ENCODE measurements at places on chromosomes 1 and 21.

- no peak for DNase-seq
These were observed 853.0 kb downstream of the NCAM2 start for GRCh38 chr21:21851205-21851604.

DNA sequence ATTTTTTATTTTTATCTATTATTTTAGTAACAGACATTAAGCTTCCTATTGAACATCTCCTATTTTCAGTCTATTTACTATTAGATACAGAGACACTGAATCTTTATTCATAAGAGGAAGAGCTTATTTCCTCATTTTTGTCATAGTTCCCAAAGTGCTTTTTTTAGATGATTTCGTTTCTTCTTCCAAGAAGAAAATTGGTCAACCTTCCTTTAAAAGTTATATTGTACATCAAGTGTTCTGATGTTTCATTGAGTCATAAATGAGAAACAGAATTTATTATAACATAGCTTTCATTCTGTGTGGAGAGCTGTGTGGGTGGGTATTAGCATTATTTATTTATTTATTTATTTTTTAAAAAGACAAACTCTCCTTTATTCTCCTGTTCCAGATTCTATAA, 50.6 kb upstream of the BACH1 start:
- DNase-seq: no peak

DNA sequence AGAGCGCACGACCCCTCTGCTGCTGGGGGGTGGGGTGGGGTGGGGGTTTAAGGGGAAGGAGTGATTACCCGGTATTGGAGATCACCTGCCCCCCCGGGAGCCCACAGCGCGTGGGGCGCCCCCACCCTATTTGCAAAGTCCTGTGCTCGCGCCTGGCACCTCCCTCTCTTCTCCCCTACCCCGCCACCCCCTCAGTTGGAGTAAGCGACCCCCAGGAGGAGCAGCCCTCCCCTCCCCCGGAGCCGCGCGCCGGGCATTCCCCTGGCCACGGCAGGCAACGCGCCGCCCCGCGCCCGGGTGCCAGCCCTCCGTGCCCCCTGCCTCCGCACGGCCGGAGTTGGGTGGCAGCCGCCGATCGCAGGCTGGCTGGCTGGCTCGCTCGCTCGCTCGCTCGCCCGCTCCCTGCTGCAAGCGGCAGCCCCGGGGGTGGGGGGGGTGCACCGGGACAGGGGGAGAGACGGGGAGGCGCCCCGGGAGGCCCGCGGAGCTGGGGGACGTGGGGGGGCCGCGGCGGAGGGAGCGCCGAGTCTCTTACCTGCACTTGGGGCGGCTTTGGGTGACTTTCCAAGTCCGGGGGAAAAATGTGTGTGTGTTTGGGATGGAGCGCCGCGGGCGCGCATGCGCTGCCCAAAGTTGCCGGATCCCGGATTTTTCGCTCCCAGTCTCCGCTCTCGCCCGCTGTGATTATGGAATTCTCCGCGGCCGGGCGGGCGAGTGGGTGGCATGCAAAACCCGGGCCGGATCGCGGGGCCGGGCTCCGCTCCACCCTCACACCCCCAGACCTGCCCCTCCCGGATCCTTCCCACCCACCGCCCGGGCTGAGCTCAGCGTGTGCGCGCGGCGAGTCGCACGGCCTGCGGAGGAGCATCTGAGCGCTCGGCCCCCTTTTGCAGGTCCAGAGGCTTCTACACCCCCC, at the start of gene CASZ1:
CASZ1 (minus strand) TSS at position 618 of the 916 bp plus-strand sequence. CDS start 102,757 bp downstream, outside the sequence.
- DNase-seq: peak; percentile 63

GRCh38 chr1:92759361-92759760, 25.5 kb downstream of the EVI5 start:
- no peak for DNase-seq

GRCh38 chr1:217322834-217323233, 308.1 kb downstream of the GPATCH2 start:
- DNase-seq: no peak

- DNase-seq: no peak
These were observed 38.5 kb downstream of the PYHIN1 start for GRCh38 chr1:158969855-158970254.

GRCh38 chr1:248926401-248927182, 20.6 kb downstream of the PGBD2 start:
- DNase-seq: no peak

DNA sequence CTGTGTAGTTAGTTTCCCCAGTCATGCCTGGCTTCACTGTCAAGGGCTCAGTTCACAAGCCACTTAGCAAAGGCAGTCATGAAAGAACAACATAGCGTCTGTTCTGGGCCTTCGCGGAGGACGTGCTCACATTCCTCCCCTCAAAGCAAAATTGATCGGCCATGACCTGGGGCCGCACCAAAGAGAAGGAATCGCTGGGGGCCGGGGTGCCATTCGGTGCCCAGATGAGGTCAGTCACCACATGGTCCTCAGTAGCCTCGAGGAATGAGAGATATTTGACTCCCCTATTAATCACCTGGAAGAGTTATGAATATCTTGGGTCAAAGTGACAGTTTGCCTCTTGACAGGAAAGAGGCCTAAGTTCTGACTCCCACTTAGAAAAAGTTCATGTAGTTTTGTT, 251.1 kb upstream of the JUN start:
- no peak for DNase-seq

GRCh38 chr1:51439053-51439452, 80.0 kb downstream of the EPS15 start:
- no peak for DNase-seq

- DNase-seq: no peak
These were observed 320.2 kb downstream of the MATN1 start for GRCh38 chr1:30403061-30403645.

DNA sequence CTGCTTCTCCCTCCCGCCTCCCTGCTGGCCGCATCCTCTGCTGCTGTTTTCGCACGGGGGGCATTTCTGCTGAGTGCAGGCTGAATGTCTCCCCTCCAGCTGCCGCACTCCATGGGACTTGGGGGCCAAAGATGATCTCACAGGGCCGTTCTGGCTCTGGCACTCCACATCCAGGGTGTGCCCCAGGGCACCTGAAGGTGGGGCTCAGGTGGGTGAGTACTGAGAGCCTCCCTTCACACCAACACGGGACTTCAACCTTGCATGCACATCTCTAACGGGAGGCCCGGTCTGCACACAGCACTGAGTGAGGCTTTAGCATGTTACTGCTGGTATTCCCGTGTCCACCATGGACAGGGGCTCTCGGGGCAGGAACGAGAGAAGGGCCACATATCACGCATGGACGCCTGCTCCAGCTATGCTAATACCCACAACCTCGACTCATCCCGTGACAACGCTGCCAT, 88.9 kb downstream of the DMRTB1 start:
- DNase-seq: no peak

DNA sequence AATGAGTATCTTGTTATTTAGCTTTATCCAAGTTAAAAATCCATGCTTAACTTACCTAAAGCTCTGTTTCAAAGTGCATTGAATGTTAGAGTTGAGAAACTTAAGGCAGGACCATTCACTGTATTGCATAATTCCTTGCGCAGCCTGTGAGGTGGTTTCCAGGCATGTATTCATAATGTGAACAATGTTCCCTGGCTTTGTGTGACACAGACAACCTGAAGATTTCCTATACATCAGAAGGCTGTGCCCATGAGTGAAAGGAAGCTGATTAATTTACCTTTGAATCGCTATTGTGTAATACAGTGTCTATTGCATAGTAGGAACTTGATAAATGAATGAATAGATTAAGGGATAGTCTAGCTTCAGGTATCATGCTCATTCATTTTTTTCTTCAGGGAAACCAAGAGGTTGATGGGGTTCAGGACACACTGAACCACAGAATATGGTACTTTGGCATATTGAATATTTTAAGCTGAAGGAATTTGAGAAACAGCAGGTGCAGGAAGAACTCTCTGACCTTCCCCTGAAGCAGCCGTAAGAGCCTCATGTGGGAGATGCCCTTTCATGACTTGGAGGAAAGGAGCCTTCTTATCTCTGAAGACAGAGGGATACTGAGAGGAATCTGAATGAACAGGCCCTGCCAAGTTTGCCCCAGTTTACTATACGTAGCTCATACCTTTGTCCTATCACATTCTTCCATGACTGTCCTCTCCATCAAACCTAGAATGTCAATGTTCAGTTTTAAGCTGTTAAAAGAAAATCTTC, 88.6 kb upstream of the GNG12 start:
- no peak for DNase-seq

Measured in NCI-H526 (cell line).